ENCODE measurements at places on chromosomes 3 and 15.

GRCh38 chr3:23873941-23874340, 42.8 kb downstream of the NKIRAS1 start:
- no peak for DNase-seq

- no peak for DNase-seq
These were observed 211.9 kb upstream of the ARRDC4 start for GRCh38 chr15:97748576-97748975.

- no peak for DNase-seq
These were observed 60.9 kb upstream of the MEX3B start for GRCh38 chr15:82106679-82107078.

DNA sequence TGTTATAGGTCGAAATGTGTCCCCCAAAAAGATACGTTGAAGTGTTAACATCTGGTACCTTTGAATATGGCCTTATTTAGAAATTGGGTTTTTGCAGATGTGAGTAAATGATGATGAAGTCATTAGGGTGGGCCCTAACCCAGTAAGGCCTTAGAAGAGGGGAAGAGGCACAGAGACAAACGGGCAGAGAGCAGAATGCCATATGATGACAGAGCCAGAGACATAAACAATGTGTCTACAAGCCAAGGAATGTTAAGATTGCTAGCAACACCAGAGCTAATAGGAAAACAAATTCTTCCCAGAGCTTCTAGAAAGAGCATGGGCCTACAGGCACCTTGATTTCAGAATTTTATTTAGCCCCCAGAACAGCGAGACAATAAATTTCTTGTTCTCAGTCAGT, 693.1 kb upstream of the NECTIN3 start:
- no peak for DNase-seq

DNA sequence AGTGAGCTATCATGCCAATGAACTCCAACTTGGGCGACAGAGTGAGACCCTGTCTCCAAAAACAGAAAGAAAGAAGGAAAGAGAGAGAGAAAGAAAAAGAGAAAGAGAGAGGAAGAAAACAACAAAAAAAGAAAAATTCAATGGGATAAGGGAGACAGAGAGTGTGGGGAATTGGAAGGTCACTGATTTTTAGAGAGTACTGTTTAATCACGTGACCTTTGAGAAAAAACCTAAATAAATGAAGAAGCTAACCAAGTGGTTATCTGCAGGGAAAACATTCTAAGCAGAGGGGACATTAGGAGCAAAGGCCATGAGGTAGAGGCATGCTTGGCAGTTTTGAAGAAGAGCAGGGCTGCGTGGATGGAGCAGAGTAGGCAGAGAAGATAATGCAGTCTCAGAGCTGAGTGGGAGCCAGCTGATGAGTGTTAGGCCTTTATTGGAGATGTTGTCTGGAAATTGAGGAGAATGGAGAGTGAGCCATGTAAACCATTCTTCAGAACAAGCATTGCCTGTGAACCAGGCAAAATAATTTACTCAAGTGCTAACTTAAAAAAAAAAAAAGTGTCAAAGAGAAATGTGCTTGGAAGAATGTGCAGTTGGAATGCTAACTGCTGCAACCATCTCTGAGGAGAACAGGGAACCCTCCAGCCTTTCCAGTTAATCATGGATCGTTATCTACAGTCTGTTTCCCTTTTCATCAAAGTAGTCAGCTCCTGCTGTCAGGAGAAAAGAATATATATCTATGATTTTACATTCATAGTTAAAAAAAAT, 377.3 kb upstream of the SEMA6D start:
- no peak for DNase-seq

- DNase-seq, result no peak
These were observed 2.5 kb downstream of the TMEM266 start for GRCh38 chr15:76062286-76062685.

- no peak for DNase-seq
These were observed 172.3 kb upstream of the MBNL1 start for GRCh38 chr3:152096280-152096906.

DNA sequence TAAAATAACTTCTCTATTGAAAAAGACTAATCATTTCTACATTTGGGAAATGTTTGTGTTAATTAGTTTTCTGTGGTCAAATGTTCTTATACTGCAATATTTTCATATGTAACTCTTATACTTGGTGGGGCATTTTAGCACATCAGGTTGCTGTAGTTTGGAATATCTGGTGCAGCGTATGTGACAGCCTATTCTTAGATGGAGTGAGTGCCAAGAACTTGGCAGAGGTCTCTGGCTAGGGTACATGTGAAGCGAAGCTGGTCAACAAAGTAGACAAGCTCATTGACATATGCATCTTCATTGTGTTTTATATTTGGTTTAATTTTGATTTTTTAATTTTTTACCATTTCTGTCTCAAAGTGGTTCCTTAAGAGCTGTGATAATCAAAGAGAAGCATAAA, 53.2 kb downstream of the CHAC1 start:
- DNase-seq, result no peak

- no peak for DNase-seq
These were observed 134.1 kb downstream of the PDZRN3 start for GRCh38 chr3:73490453-73491286.
